Non-pigmented ciliary epithelial cell (primary cell): ENCODE measurements at places on chromosomes 2 and 18.

DNA sequence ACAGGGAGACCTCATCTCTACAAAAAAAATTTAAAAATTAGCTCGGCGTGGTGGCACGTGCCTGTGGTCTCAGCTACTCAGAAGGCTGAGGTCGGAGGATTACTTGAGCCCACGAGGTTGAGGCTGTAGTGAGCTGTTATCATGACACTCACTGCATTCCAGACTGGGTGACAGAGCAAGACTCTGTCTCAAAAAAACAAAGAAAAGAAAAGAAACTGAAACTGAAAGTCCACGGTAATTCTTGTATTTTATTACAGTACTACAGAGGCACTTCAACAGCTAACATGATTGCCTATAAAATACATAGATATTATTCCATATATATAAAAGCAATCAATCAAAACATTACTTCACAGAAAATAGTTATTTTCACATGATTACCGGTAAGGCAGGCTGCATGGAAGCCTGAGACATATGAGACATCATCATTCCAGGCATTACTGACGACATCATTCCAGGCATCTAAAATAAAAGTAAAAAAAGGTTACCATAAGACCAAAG lies 23.1 kb downstream of the PRPF40A start:
- DNase-seq, result peak; percentile 72

DNA sequence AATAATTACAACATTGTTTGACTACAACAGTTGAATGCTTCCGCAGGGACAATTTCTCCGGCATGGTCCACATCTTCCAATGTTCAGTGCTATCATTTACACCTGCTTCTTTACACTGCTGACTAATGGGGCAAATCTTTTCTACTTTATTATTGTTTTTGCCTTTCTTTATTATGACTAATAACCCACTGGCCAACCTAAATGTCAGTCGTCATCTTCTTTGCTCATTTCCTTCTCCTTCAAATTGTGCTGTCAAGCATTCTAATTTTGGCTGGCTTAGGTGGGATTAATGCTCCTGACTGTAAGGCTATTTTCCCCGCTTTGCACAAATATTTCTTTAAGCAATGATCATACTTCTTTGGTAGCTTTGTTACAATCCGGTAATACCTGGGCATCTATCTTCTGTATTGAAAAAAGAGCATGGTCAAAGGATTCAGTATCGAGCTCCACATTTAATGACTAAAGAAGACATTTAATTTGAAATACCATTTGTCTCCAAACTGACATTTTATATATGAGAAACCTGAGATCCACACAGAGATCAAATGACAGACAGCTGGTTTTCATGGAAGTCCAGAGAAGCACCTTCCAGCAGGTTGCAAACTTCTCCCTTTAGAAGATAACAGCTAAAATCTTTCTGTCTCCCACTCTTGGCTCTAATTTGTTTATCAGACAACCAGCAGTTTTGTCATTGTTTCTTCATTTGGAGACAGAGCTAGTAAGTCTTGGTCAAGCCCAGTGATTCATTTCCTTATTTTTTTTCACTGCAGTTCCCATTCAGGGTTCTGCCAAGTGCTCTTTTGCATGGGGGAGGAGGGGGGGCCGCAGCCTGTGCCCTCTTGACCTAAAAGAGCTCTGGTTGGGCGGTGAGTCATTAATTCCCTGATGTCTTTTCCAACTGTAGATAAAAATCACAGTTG lies 132.9 kb downstream of the SOCS6 start:
- DNase-seq, result peak; percentile 90

DNA sequence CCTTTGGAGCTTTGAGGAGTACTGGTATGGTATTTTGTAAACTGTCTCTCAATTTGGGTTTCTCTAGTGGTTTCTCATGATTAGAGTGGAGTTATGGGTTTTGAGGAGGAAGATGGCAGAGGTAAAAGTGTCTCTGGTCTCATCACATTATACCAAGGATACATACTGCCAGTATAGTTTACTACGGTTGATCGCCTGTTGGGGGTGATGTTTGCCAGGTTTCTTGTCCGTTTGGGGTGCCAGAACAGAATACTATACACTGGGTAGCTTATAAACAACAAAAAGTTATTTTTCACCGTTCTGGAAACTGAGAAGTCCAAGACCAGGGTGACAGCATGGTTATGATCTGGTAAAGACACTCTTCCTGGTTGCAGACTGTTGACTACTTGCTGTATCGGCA lies 293.7 kb downstream of the NYAP2 start:
- DNase-seq, result no peak

- DNase-seq, result no peak
Measured at GRCh38 chr2:176830362-176830761, 382.2 kb upstream of the HNRNPA3 start.

DNA sequence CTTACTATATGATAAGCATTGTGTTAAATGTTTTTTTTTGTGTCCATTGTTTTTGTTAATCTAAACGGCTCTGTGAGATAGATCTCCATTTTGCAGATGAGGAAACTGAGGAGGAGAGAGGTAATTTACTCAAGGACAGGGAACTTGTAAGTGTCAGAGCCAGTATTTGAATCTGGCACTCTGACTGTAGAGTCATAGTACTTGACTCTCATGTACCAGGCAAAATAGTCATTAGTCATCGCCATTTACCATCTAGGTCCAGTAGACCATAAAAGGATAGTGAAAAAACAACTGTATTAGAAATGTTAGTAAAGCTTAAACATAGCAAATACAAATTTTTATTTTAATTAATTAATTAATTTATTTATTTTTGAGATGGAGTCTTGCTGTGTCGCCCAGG lies 4.8 kb downstream of the PSMD14 start:
- no peak for DNase-seq

DNA sequence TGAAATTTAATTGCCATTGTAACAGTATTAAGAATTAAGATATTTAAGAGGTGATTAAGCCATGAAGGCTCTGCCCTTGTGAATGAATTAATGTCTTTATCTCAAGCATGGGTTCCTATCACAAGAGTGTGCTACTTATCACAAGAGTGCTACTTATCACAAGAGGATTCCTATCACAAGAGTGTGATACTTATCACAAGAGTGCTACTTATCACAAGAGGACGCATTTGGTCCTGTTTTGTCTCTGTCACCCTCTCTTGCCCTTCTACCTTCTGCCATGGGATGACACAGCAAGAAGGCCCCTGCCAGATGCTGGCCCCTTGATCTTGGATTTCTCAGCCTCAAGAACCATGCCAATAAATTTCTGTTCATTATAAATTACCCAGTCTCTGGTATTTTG lies 13.2 kb upstream of the COL5A2 start:
- no peak for DNase-seq

DNA sequence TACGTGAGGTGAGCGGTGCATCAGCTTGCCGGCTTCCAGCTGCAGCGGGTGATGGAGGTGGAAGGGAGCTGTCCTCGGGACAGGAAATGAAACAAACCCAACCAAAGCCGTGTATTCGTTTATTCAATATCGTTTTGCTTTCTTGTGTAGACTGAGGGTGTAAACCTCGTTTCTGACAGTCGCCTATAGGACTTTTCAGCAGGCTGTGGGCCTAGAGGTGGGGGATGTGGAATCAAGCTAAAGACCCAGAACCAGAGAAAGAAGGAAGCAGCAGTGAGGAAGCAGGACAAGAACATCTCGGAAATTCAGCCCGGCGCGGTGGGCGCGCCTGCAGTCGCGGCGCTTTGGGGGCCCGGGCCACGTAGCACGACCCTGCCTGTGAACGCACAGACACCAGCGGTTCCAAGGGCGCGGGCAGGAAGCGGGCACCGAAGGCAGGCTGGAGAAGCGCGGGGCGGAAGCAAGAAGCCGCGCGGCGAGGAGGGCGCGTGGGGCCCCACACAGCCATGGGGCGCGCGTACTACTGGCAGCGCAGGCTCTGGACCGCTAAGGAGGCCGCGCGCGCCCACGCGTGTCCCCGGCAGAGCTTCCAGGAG lies 755 bp upstream of the ATP9B start:
- no peak for DNase-seq

DNA sequence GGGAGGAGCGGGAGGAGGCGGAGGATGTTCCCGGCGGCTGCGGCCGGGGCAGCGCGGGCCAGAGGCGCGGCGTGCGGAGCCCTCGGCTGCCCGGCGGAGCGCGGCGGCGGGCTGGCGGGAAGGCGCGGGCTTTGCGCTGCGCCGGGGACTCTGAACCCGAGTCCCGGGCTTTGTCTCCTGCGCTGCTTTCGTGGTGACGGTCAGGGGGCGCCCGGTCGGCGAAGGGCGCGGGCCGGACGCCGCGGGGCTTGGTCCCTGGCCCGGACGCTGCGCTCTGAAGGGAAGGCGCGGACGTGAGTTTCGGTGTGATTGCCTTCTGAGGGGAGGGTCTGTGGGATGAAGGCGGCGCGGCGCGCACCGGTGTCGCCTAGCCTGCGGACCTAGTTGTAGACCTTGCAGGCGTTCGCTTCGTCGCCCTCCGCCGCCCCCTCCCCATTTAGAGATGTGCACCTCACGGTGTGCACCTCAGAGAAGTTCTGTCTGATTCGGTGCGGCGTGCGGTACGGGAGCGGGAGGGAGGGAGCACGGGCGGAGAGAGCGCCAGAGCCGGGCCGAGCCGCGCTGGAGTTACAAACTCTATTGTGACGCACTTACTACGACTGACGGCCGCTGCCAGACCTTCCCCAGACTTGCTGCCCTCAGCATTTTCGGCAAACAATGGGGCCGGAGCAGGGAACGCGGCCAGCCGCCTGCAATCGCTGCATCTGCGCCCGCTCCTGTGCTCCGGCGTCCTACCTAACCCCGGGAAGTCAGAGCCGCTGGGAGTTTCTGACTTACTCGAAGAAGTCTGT lies 2.1 kb downstream of the BCL2L11 start:
- DNase-seq, result no peak

- no peak for DNase-seq
Measured at GRCh38 chr2:232527905-232528470, 2.0 kb downstream of the CHRND start.

- DNase-seq, result no peak
Measured at GRCh38 chr2:234969306-234970098, 17.7 kb downstream of the SH3BP4 start.

- no peak for DNase-seq
Measured at GRCh38 chr2:105806996-105807395, 62.3 kb downstream of the NCK2 start.

DNA sequence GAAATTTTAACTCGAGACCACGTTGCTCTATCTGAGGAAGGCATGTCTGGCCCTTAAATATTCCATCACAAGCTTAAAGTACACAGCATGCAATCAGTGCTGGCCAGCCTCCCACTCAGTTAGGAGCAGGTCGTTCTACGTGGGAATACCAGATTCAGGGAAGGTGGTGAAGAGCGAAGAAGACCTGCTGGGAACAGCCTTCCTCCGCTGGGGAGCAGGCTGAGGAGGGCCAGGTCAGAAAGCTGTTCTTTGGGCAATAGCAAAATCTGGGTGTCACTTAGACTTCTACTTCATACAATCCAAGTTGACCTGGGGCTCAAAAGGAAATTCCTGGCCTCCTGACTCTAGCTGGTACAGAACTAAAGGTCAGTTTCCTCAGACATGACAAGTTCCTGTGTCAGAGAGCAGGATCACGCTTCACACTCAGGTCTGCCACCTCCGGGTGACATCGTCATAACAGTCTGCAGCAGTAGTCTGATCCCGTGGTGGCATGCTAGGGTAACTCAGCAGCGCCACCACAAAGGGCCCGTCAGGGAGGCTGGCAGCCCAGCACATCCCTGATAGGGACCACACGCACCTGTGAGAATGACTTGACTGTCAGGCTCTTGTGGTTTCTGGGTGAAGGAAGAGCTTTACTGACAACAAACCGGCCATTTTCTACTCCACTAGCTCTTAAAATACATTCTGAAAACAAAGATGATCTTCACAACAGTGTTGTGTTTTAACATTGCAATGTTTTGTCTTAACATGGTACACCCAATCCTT lies 35.2 kb upstream of the NAPG start:
- DNase-seq, result no peak

DNA sequence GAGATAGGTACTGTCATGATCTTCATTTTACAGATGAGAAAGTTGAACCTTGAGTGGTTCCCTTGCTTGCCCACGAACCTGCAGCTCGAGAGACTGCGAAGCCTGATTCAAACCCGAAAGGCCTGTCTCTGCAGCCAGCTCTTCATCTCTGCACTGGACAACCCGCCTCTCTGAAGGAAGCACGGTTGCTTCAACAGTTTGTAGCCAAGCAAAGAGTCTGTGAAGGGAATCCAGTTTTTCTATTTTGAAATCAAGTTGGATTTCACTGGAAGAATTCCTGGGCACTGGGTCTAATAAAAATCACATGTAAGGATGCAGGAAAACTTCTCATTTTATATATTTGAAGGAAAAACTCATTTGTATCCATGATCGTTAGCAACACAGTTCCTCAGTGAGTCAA lies 21.3 kb upstream of the ICOS start:
- DNase-seq, result no peak

DNA sequence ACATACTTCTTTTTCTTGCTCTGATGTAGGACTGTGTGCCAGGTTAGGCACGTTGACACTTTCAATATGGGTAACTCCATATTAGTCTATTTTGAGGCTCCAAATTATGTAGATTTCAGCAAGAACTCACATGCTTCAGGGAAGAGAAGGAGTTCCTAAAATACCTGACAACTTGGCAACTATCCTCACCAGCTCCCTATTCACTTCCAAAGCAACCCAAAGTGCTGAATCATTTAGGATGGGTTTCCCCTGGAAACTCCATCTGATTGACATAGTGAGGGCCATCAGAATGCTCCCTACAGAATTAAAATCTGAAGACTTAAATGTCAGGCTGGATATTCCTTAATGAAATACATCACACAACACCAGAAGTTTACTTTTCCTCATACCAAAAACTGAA lies 32.5 kb upstream of the NFU1 start:
- no peak for DNase-seq
